ENCODE measurements at places on chromosomes 7 and 10.

DNA sequence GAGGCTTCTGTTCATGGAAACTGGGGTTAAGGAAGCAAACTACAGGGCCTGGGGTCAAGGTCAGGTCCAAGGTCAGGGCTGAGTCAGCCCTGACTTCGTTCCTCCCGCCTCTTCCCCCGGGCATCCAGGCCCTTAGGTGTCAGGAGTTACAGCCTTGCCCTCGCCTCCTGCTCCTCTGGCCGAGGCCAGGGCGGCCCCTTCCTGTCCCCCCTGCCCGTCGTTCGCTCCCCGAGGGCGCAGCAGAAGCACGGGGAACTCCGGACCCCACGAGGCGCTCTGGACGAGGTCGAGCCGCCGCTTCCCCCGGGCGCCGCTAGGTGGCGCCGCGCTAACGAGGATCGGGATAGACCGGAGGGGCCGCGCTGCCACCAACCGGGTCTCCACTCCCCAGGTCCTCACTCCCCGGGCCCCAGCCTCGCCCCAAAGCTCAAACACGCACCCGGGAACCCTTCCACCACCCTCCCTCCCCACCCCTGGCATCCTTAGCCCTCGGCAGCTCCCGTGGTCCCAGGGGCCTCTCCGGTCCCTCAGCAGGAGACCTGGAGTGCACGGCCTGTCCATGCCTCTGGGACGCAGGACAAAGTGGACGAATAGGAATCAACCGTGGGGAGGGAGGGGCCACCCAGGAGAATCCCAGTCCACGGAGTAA lies 59.2 kb upstream of the MYL10 start:
- peak; percentile 91 for DNase-seq

- no peak for DNase-seq
These were observed 10.0 kb upstream of the DUSP5 start for GRCh38 chr10:110487411-110488331.

GRCh38 chr10:73905256-73906020 lies 5.5 kb upstream of the PLAU start:
- no peak for DNase-seq

GRCh38 chr7:146698995-146699610 lies 582.5 kb downstream of the CNTNAP2 start:
- DNase-seq: no peak

GRCh38 chr7:157523766-157524421 lies 187.1 kb downstream of the DNAJB6 start:
- no peak for DNase-seq

- peak; percentile 32 for DNase-seq
These were observed 164.6 kb upstream of the SH2B2 start for GRCh38 chr7:102122026-102122425.

- no peak for DNase-seq
These were observed 14.8 kb downstream of the AKR1D1 start for GRCh38 chr7:138091032-138091431.

DNA sequence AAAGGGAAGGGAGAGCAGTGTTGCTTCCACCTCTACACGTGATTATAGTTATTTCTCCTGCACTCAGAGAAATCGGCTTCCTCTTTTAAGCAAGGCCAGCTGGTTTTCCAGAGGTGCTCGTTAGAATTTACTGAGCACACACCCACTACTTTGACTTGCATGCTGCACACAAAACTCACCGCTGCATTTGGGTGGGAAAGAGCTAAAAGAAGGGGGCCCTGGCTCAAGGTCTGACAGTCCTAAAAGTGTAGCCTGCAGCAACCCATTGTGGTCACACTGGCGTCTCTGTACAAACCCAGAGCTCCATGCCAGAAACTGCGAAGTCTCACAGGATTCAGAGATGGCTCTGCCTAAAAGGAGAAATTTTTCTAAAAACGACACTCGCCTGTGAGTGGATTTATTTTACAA lies 133.7 kb downstream of the SLC25A13 start:
- DNase-seq: no peak

- no peak for DNase-seq
These were observed 2.9 kb upstream of the IGFBP1 start for GRCh38 chr7:45885264-45885882.

DNA sequence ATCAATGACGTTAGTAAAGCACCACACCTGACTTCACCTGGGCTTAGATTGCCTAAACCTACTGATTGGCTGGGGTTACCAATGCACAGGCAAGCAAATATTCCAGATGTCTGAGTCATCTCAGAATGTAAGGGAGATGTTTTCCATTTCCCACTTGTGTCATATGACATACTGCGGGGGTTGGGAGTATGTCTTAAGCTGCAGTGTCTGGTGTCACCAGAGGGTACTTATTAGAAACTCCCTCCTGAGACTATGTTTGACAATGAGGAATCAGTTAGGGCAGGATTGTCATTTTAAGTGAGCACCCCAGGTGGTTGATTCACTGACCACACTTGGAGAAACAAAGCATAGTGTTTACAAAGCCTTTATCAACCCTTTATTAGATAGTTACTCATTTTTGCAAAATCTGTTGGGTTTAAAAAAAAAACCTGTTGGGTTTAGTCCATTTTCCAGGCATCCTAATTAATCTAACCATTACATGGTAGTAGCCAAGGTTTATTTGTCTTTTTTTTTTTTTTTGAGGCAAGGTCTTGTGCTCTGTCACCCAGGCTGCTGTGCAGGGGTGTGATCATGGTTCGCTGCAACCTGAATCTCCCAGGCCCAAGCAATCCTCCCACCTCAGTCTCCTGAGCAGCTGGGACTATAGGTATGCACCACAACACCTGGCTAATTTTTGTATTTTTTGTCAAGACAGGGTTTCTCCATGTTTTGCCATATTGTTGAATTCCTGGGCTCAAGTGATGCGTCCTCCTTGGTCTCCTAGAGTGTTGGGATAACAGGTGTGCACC lies 72.5 kb downstream of the CDK6 start:
- no peak for DNase-seq

- DNase-seq: peak; percentile 21
These were observed 33.5 kb downstream of the REEP3 start for GRCh38 chr10:63554657-63555056.

DNA sequence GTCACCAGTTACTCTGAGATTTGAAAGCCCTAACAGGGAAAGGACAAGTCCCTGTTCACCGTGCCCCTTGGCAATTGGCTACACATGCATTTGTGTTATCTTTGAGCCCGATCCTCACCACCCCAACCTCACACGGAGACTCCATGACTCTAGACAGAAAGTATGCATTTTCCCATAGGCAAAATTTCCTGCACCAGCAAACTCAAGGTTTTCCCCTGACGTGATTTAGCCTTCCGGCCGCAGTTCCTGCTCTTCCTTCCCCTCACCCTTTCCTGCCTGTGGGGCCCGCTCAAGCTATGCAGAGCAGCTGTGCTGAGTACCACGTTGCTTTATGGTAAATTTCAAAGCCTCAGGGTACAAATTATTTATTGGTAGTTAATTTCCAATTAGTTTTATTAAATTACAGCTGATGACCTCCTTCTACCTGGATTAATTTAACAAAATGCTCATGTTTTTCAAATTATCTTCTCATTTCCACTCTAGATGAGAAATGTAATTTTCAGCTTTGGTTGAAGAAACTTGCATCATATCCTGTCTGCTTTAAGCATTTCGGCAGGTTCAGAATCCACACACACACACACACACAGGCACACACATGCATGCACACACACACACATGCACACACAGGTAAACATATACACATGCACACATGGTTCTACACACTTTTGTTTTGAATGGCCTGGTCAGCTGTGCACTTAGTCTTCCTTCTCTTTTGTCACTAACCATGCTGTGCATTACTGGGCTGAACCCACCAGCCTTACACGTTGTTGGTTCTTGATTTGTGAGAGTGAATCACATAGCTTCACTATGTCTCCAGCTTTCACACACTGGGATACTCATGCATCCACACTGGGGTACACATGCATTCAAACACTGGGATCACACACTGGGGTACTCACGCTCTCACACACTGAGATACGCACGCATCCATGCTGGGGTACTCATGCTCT lies 283.1 kb upstream of the PITRM1 start:
- DNase-seq: no peak

GRCh38 chr10:95499482-95499989 lies 61.6 kb downstream of the SORBS1 start:
- DNase-seq: no peak

- DNase-seq: no peak
These were observed 339.2 kb downstream of the DNAJB6 start for GRCh38 chr7:157676001-157676400.

- no peak for DNase-seq
These were observed 77.1 kb downstream of the ITGB8 start for GRCh38 chr7:20407585-20408466.

- no peak for DNase-seq
These were observed 204.9 kb upstream of the NPSR1 start for GRCh38 chr7:34453150-34453549.

DNA sequence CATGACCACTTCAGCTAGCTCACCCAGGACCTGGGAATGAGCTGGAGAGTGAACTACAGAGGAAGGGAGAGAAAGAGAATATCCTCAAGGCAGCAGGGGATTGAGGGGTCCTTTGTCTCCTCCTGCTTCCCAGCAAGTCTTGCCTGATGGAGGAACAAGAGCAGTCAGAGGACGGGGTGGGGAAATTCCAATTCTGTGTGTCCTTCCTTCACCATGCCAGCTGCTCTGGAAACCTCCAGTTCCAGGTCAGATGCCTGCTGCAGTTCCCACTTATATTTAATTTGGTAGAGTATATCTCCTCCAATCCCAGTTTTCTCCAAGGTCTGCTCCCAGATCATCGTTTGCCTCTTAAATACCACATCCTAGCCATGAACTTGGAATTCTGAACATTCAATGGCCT lies 21.4 kb upstream of the LEP start:
- DNase-seq: no peak

DNA sequence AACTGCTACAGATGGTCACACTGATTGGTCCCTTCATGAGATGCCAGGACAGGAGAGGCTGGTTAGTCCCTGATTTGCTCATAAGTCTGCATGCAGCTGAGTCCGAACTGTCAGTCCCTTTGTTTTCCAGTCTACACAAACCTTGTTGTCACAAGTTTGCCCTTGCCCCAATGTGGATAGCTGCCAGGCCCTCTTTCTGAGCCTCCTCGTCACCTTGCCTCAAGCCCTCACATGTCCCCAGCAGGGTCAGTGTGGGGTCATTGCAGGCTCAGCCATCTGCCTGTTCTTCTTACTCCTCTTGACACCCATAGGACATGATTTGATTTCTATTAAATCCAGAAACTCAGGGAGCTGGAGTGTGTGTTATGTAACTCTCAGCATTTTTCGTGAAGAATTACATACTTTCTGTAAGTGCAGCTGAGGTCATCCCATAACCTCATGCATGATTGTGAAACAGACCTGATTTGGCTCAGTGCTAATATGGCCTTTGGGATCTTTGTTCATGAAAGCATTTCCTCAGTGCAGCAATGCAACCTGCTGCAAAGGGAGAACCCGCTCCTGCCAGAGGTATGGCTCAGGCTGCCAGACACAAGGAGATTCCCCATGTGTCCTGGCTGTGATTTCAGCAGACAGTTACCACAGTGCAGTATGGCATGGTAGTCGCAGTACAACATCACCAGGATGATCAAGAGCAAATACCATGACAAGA lies 70.0 kb upstream of the ZMIZ2 start:
- no peak for DNase-seq

GRCh38 chr7:32093415-32094408 lies 23.5 kb upstream of the PDE1C start:
- no peak for DNase-seq

Measured in GM12891 (cell line).